Kidney epithelial cell (primary cell): ENCODE measurements at places on chromosomes 1 and 21. TPM values are rescaled to one million over a fixed set of nuclear protein-coding genes. Genes with fewer than 3 reads are reported as not detected.

CLDN8 gene
- not detected in 2 replicates for total RNA-seq

- DNase-seq, result no peak
These were observed 177.7 kb upstream of the HP1BP3 start for GRCh38 chr1:20964540-20965484.

- peak; percentile 38 for DNase-seq
These were observed 30.8 kb downstream of the GORAB start for GRCh38 chr1:170562646-170563338.

GRCh38 chr1:218718977-218719376 is 373.8 kb downstream of the TGFB2 start:
- no peak for DNase-seq

GRCh38 chr1:233730380-233730779 is 116.5 kb downstream of the KCNK1 start:
- DNase-seq, result no peak

- DNase-seq, result no peak
These were observed 9.7 kb upstream of the NASP start for GRCh38 chr1:45574105-45574626.

ARHGAP29 gene
- total RNA-seq, result 80.4 and 82.3 TPM in 2 replicates

- DNase-seq, result no peak
These were observed 90.1 kb upstream of the RNPC3 start for GRCh38 chr1:103435443-103435842.

GRCh38 chr21:33924766-33925100 is 9.1 kb upstream of the ATP5PO start:
- no peak for DNase-seq

SPATA45 gene
- total RNA-seq, result not detected in 2 replicates

DYRK3 gene
- 14.8 and 17.9 TPM in 2 replicates for total RNA-seq

TNFRSF4 gene
- total RNA-seq, result 0.25 and 3.6 TPM in 2 replicates

DNA sequence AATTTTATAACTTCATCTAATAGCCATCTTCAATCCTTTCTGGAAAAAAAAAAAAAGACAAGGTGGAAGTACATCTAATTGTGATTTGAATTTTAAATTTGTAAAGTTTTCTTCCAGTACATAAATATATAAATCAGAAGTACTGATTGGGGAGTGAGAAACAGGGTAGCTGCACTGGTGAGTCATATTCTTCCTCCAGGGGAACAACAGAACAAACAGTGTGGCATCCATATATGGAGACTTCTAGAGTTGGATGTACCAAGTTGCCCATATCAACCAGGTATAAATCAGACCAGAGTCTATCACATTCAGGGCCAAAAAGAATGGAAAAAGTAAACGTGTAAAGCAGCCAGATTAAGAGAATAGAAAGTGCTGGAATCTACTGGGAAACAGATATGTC is 66.0 kb upstream of the NRIP1 start:
- no peak for DNase-seq

CFHR5 gene
- not detected in 2 replicates for total RNA-seq

DNA sequence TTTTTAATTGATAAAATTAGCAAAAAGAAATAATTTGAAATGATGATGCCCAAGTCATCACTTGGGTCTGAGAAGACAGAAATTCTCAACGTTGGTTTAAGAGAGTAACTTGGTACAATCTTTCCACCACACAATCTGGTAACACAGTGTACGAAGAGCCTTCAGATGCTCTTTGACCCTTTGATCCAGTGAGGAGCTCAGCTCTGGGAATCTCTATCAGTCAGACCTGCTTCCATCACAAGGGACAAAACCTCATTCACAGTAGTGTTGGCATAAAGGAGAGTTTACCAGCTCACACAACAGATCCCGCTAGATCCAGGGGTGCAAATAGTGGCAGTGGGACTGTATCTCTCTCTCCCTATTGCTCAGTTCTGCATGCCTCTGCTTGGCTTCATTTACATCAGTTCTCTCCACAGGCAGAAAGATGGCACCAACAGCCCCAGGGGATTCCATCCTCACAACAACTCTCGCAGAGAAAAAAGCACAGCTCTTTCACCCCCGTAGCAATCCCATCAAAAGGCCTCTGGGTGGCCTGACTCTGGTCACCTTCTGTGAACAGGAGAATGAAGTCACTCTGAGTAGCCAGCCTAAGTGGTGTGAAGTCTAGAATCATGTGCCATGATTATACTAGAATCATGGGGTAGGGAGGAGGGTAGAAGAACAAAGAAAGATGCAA is 119.7 kb downstream of the ZNF281 start:
- no peak for DNase-seq

DNA sequence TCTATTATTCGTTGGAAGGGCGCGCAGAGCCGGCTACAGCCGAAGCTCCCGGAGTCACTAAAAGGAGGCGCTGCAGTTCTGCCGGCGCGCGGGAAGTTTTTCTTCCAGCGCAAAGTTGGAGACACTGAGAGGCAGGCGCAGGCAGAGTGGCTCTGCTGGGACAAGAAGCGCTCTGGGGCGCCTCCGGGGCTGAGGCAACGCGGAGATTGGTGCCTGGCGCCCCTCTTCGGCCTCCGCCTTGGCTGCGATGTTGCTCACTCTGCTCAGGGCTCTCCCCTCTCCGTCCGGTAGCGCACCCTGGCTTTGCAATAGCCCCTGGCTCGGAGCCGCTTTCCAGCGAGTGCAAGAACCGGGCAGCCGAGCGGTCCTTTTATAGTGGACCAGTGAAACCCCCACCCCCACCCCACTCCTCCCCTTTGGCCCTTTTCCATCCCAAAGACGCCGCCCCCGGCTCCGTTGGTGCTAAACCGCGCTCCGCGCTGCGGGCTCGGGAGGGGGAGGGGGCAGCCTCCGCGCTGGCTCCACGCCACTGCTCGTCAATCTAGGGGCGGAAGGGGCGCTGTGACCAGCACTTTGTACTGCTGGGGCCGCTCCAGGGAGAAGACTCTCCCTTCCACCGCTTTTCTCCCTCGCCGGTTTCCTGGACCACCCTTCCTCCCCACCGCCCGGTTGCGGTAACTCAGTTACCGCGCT is at the start of gene ADAMTS1:
Gene ADAMTS1 (minus strand): TSS at position 344 of the 693 bp plus-strand sequence. CDS start 455 bp downstream, outside the sequence.
- DNase-seq, result no peak

IGFN1 gene
- total RNA-seq, result 0.48 and 0.54 TPM in 2 replicates

GRCh38 chr1:227654858-227655752 is 80.0 kb downstream of the JMJD4 start:
- no peak for DNase-seq

DNA sequence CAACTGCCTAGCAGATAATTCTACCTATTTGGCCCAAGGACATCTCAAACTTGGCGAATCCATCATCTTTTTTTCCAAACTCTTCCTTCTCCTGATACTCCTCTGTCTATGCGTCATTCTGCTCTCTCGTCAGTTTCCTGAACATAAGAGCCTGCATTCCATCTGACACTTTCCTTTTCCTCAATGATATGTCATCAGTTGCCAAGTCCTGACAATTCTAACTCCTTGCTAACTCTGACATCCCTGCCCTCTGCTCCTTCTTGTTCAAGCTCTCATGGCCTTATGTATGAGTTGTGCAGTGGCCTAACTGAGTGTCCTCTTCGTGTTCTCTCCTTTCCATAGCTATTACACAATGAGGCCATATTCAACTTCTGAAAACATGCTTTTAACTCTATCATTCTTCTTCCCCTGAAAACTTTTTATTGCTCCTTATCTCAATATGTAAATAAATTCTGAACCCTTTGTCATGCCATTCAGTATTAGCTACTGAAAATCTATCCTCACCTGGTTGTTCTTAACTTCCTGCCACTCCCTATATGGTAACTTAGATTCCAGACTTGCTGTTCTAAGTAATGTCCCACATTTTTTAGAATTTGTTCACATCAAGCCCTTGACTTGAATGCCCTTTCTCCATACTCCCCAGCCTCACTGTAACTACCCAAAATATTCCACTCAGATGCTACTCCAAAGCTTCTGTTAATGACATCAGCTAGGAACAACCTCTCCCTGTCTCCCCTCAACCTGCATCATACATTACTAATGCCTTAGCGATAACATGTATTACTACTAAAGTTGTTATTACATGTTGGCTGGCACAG is 11.5 kb downstream of the PALMD start:
- DNase-seq, result no peak

TSNAX gene
- 27.7 and 29.4 TPM in 2 replicates for total RNA-seq

- DNase-seq, result no peak
These were observed 521 bp upstream of the CDC7 start for GRCh38 chr1:91499904-91500755.

GRCh38 chr1:2228157-2228594 is at the start of gene SKI:
Gene SKI, plus strand, starts transcription at chr1:2228319. Its CDS starts 448 bp downstream, at chr1:2228767.
- DNase-seq, result no peak

C1orf210 gene
- total RNA-seq, result 4.8 and 6.6 TPM in 2 replicates

GRCh38 chr1:50523548-50523947 is 100.3 kb upstream of the DMRTA2 start:
- no peak for DNase-seq

DNA sequence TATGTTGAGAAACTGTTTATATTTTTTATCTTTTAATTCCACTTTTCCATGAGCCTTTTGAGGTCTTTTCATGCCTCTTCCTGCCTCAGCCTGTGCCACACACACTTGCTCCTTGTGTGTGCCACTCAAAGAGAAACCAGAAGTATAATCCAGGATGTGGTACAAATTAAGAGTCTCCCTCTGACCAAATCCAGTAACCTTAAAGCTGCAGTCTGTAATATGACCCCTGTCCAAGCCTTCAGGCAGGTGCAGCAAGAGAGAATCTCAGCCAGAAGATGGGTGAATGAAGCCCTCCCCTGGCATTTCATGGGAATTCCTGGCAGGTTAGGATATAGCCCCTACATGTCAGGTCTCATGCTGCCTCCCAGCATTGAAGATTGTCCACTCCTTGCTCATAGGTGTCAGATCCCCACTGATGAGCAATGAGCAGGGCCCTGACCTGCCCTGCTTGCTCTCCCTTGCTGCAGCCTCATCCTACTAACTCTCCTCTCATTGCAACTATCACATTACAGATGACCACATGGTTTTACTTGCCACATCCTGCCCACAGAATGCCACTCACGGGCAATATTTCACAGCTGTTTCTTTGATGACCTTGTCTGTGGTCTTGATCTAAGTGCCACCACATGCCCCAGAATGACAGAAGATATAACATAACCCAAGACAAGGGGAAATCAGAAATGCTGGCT is 169.3 kb downstream of the SEC16B start:
- DNase-seq, result peak; percentile 45

UBE2U gene
- total RNA-seq, result not detected in 2 replicates

DNA sequence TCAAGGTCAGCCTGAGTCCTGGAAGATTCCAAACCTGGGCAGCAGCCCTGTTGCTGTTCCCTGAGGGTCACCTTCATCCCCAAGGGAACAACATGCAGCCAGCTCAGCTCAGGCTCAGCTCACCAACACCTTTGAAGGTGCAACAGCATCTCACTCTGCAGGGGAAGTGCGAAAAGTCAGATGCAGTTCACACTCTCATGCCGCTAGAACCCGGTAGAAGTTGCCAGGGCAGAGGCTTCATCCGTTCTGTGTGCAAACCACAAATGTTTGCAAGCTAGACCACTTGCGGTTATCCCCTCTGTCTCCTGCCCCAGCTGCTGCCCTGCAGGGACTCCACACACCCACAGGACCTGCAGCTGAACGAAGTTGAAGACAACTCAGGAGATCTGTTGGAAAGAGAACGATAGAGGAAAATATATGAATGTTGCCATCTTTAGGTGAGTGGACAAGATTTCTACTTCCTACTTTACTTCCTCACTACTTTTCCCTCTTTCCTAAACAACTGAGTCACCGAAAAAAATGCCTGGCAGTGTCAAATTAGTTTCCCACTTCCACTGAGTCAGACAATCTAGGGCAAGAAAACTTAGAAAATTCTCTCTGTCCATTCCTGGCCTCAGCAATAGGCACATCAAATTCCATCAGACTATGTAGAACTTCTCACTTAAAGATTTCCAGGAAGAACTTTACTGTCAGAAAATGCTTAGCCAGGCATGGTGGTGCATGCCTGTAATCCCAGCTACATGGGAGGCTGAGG is 1.8 kb upstream of the FCRL6 start:
- DNase-seq, result no peak

DNA sequence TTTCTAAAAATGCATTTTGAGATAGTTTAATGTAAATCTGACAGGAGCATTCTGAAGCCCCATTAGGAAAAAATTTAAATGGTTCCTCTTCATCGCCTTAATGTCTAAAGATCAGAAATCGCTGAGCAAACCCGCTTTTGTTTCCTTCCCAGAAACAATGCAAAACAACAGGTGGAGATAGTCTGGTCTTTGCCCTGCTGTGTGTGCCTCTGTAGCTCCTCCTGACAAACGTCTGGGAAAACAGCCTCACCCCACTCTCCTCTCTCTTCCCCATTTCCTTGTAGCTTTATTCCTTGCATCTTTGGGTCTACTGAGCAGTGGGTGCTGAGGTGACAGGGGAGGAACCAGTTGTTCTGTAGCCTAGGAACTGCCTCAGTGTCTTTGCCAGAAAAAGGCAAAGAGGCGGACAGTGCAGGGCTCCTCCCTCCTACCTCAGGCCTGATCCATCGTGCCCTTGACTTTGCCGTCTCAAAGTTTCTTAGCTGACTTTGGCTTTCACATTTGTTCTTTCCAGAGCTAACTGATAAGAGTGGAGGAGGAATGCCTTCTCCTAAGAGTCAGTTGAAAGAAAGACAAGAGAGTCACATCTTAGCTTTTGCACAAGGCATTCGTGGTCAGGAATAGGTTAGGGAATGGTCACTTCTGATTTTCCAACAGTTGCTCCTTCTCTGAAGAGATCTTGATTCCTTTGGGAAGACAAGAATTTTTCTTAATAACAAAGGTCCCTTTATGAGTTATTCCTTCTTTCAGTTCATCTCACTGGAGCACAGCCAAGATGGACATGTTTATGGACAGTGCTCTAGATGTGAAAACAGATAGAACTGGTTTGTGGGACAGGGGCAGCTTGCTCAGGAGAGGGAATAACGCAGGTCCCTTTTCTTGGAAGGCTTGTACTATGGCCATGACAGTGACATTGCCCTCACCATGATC is 24.9 kb downstream of the SYT11 start:
- DNase-seq, result no peak

NBPF4 gene
- not detected in 2 replicates for total RNA-seq

GRCh38 chr1:95021119-95021518 is 51.6 kb downstream of the ALG14 start:
- DNase-seq, result no peak

- DNase-seq, result no peak
These were observed 36.3 kb downstream of the PDPN start for GRCh38 chr1:13619909-13620308.

PDE9A gene
- total RNA-seq, result 3.9 and 4.2 TPM in 2 replicates

TSPAN1 gene
- 52.7 and 68.5 TPM in 2 replicates for total RNA-seq

DNA sequence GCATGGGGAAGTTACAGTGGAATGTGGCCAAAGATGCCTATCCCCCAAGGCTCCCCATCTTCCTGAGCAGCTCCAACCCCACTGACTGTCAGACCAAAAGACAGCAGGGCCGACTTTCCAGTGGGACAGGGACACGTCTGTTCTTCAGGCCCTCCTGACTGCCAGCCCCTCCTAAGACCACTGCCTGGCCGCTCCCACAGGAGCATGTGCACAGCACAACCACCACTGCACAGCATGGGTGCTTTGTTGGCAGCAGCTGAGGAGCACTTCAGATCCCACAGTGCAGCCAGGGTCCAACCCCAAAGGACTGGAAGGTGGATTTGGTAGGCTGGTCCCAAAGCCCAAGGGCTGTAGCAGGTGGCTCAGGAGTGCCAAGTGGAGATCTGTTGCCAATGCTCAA is 648.3 kb upstream of the BRINP3 start:
- no peak for DNase-seq

- no peak for DNase-seq
These were observed 69.5 kb downstream of the CD58 start for GRCh38 chr1:116501125-116501869.
